ENCODE measurements at places on chromosomes 5 and 9.

DNA sequence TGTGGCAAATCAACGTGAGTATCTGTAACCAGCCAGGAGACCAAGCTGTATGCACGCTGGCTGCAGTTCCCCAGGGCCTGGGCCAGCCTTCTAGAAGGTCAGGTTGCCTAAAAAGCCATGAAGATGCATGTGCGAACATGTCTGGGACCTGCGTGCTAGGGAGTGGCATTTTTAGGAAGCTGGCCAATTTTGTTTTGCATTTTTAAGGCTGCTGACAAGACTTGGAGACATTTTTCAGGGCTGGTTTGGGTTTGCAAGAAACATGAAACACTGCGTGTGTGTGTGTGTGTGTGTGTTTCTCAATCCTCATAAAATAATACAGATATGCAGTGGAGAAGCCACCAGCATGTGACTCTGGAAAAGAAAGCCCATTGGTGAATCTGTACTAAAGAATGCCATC, 5.1 kb downstream of the TGFBI start:
- no peak for DNase-seq

- no peak for DNase-seq
Measured at GRCh38 chr5:90767710-90768109, 209.1 kb downstream of the ADGRV1 start.

DNA sequence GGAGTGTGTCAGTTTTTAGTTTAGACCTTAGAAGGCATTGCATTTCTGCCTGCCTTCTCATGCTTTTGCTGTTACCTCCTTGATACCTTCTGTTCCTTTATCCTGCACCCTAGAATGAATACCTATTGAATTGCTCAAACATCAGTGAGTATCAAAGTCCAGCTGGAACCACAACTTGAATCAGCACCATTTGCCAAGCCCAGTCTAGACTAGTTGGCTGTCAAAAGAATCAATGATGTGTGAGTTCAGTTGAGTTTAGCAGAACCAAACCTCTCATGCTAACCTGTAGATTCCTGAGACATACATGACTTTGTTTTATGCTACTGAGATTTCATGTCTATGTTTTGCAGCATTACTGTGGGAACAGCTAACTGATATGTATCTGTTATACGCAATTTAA, 116.6 kb downstream of the FAM170A start:
- DNase-seq: no peak

- peak; percentile 35 for DNase-seq
Measured at GRCh38 chr9:97853844-97854695, 1.0 kb downstream of the FOXE1 start.

DNA sequence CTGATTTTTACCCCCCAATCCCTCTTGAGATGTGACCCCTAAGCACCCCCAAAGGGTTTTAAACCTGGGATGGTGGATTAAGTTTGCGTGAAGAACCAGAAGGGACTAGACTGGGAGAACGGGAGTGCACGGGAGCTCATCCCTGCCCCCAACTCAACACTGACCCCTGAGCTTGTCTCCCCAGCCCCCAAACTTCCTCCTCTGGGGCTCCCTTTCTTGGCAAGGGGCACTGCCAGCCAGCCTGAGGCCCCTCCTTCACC, 5.0 kb upstream of the SET start:
- DNase-seq: no peak

DNA sequence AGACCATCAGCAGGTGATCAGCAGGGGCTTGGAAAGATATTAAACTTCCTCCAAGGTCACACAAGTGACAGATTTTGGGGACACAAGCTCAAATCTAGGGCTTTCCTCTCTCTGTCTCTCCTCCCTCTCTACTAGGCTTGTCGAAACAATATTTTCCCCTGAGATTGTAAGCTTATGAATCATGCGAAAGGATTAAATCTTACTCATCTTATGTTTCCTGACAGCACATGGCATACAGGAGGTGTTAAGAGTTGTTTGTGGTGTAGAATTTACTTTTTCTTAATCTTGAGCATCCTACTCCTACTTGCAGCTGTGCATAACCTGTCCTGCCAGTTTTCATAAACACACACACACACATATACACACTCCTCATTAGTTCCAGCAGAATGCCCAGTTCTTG, 186.3 kb downstream of the MARCHF11 start:
- DNase-seq: no peak

DNA sequence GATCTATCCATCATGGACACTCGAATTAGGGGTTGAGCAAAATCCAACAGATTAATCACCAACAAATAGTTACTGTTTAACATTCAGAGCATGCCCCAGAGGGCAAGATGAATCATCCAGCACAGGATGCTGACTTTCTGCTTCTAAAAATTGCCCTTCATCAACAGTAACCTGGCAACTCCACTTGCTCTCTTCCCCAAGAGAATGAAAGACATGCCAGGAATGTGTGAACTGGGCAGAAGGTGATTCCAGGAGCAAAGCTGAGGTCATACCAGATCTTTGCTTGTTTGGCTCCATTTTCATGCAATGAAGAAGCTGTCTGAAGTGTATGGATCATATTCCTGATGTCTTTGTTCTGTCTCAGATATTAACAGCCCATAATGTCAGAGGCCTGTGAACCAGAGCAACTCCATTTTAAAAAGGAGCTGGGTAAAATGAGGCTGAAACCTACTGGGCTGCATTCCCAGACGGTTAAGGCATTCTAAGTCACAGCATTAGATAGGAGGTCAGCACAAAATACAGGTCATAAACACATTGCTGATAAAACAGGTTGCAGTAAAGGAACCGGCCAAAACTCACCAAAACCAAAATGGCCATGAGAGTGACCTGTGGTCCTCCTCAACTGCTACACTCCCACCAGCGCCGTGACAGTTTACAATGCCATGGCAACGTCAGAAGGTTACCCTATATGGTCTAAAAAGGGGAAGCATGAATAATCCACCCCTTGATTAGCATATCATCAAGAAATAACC, 2.5 kb upstream of the ZNF367 start:
- DNase-seq: no peak

DNA sequence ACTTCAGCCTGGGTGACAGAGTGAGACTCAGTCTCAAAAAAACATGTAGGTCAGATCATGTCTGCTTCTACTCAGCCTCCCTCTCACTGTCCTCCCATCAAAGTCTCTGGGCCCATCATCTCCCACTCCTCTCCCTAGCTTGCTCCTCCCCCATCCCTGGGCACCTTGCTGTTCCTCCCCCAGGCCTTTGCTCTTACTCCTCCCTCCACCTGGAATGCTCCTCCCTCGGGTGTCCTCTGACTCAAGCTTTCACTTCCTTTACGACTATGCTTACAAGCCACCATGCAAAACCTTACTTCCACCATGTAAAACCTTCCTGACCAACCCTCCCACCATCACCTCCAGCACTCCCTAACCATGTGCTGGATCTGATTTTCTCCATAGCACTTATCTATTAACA, 51.5 kb downstream of the MTMR12 start:
- no peak for DNase-seq

DNA sequence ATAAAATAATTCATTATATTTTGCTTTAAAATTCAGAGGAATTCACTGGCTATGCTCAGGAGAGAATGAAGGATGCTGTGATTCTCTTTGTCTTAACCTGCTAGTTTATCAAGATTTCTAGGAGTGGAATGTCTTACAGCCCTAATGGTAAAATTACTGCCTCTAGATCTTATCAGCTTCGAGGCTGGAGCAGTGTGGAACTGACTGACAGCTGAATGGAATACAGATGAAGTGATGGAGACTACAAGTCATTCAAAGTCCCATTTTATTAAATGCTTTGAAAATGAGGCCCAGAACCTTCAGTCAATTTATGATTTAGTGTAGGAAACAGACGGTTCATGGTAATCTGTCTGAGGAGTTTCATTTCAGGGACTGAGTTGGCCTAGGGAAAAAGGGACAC, 202.1 kb downstream of the RFX3 start:
- DNase-seq: no peak

- no peak for DNase-seq
Measured at GRCh38 chr9:124809741-124810500, 33.0 kb downstream of the OLFML2A start.

DNA sequence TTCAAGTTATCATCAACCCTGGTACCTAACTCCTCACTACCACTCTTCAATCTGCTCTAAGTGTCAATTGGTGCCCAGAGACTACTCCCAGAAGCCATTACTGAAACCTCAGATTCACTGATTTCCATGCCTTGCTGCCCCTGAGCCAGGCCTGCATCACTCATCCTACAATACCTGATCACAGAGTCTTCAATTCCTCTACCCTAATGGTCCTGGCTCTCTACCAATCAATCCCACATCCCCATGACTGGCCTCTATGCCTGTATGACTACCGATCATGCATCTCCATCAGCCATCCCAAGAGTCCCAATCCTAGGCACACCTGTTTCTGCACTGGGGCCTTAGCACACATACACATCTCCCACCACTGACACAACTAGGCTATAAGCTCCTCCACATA, 2.5 kb downstream of the ZNF484 start:
- no peak for DNase-seq

DNA sequence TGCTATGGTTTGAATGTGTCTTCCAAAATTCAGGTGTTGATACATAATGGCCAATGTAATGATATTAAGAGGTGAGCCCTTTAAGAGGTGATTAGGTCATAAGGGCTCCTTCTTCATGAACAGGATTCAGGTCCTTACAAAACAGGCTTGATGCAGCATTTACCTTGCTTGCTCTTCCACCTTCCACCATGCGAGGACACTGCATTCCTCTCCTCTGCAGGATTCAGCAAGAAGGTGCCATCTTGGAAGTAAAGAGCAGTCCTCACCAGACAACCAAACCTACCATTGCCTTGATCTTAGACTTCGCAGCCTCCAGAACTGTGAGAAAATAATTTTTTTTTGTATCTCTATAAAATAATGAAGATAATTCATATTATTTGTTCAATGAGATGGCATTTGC, 314.0 kb upstream of the SMARCA2 start:
- DNase-seq: no peak

Data from activated T-cell treated with anti-CD3 and anti-CD28 coated beads for 4 hours (primary cell).